NCI-H1092 (cell line): ENCODE measurements at places on chromosomes 1 and 21.

GRCh38 chr1:30683699-30684098 lies 39.7 kb downstream of the MATN1 start:
- no peak for DNase-seq

- DNase-seq = peak; percentile 14
Observed at GRCh38 chr1:35691571-35692220, 27.0 kb downstream of the C1orf216 start.

DNA sequence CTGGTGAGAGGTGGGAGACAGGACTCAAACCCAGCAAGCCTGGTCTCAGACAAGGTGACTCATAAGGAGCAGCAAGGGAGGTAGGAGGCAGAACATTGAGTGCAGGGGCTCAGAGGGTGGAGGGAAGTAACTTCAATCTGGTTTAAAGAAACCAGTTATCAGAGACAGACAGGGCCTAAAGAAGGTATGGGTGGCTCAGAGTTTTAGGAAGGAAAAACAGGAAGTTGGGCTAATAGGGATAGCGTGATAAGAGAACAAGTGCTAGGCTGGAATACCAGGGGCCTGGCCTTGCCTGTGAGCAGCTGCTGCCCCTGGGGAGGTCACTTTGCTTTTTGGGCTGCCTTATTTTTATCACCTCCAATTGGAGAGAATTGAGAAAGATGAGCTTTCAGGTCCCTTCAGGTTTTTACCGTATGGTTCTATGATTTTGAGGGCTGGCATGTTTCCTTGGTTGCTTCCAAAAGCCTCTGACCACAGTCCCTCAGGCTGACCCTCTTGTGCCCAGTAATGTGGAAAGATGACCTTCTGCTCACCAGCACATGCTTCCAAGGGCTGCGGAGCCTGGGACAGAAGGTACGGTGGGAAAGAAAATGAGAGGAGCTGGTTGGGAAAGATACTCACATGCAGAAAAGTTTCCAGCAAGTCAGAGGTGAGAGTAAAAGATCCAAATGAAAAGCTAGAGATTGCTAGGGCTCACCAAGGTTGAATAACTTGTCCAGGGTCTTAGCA lies 77.0 kb downstream of the DDR2 start:
- DNase-seq = no peak

GRCh38 chr21:36636016-36636415 lies 62.9 kb upstream of the SIM2 start:
- no peak for DNase-seq
